ENCODE measurements at places on chromosomes 11 and 22. TPM values are rescaled to one million over a fixed set of nuclear protein-coding genes. Genes with fewer than 3 reads are reported as not detected.

Gene PPM1F
- total RNA-seq, result 15.1 TPM

Gene KCNJ4
- not detected for total RNA-seq

Gene PNPLA5
- not detected for total RNA-seq

Gene CACNA1I
- 8.4 TPM for total RNA-seq

Gene MRPL23
- total RNA-seq, result 77.5 TPM

Gene CABP4
- 1.3 TPM for total RNA-seq

Gene NLRP10
- total RNA-seq, result not detected

Gene HORMAD2
- total RNA-seq, result not detected

Gene NRGN
- total RNA-seq, result 8.9 TPM

Gene GRM5
- total RNA-seq, result not detected

Gene RGL4
- 29.1 TPM for total RNA-seq

Gene CFAP300
- total RNA-seq, result not detected

Gene OR51I1
- not detected for total RNA-seq

Gene CRACR2B
- 8.1 TPM for total RNA-seq

Gene OR51L1
- not detected for total RNA-seq

Gene OR51B2
- not detected for total RNA-seq

Gene P2RY2
- not detected for total RNA-seq

Gene PGA5
- total RNA-seq, result not detected

Gene APOBEC3B
- total RNA-seq, result 8.8 TPM

Gene CSKMT
- total RNA-seq, result 18.2 TPM

Gene C22orf31
- total RNA-seq, result not detected

Gene CDC42BPG
- 0.42 TPM for total RNA-seq

Gene HOATZ
- not detected for total RNA-seq

Gene VSIG10L2
- total RNA-seq, result not detected

Gene MRPL21
- total RNA-seq, result 56.8 TPM

Gene OR5B21
- not detected for total RNA-seq

Gene ANKRD49
- total RNA-seq, result 30.3 TPM

Gene TMPRSS13
- 1.4 TPM for total RNA-seq

Gene TRIM29
- total RNA-seq, result not detected

Gene LGALS12
- not detected for total RNA-seq

Gene OR8H2
- total RNA-seq, result not detected
